ENCODE measurements at places on chromosomes 6 and 20.
A peak's percentile ranks its signal among the peaks of the same experiment; 100 is the strongest.

- DNase-seq: no peak
Observed at GRCh38 chr20:57940868-57941522, 231.2 kb upstream of the PMEPA1 start.

DNA sequence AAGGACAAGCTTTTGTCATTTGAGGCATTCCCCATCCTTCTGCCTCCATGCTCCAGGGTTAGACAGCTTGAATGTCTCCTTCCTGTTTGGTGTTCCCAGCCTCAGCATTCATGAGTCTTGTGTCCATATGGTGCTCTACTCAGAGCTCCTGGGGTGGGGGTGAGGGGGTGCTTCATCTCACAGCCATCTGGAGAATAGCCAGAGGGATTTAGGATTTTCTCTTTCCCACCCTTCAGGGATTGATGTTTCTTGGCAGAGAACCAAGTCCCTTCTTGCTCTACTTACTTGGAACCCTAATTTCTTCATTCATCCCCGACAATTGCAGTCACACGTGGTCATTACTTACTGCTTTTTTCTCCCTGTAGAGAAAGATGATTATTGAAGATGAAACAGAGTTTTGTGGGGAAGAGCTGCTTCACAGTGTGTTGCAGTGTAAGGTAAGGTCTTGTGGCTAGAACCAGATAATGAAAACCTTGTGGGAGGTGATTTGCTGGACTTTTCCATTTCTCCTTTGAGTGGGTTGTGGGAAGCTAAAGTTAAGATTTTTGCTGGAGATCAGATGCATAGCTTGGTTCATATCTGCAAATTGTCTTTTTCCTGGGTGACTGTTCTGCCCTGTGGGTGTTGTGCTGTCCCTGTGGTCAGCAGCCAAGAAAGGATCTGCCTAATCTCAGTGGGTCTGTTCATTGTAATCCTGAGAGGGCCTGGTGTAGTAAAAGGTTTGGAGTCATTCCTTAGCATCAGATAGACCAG is 18.6 kb downstream of the CMTR1 start:
- no peak for DNase-seq

GRCh38 chr6:32095338-32096086 is 13.6 kb downstream of the TNXB start:
- no peak for DNase-seq

DNA sequence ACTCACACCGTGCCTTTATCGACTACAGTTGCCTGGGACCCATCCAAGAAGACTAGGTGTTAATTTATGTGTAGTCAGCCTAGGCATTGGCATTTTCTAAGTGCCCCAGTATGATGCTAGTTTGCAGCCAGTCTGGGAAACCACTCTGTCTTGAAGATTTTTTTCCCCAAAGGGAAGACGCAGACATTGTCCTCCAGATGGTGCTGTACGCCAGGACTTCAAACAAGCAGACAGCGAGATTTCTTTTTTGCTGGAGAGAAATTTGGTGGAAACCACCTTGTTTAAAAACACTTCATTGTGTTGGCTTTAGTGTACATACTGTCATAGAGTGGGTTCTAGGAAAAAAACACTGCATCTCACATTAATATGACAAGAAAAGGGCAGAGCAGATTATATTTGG is 30.0 kb downstream of the ALDH5A1 start:
- DNase-seq: no peak

- no peak for DNase-seq
Observed at GRCh38 chr20:35891375-35891774, 62.9 kb downstream of the SCAND1 start.

DNA sequence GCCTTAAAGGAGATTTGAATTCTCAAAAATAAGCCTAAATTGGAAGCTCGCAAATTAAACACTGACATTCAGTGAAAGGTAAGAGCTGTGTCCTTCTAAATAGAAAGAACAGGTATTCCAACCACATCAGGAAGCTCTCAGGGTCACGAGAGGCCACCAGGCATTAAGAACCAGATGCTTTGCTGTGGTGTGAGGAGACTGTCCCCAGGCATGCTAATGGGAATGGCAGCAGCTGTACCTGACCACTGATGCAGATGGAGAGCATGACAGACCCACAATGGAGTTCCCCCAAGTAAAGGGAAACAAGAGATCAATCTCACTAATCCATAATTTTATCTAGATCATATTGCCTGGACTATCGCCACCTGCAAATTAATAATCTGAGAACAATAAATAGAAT is 658.9 kb upstream of the NOX3 start:
- no peak for DNase-seq

DNA sequence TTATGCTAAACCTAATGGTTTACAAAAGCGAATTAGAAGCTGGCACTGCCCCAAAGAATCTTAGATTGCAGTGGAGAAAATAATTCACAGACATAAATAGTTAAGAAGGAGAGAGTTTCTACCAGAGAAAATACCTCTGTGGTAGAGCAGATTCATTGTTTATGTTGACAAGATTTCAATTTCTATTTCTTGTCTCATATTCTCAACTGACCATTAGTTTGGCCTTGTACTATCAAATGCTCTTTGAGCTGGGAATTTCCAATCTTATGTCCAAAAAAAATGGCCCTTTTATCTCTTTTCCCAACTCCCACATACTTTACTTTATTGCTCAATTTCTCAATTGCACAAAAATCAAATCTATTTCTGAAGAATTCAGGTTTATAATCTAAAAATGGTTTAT is 804.1 kb upstream of the CITED2 start:
- DNase-seq: no peak

- no peak for DNase-seq
Observed at GRCh38 chr20:14142964-14143627, 147.8 kb downstream of the MACROD2 start.

GRCh38 chr6:121830736-121831135 is 395.3 kb downstream of the GJA1 start:
- DNase-seq: no peak

- no peak for DNase-seq
Observed at GRCh38 chr6:31422587-31422986, 19.2 kb downstream of the MICA start.

DNA sequence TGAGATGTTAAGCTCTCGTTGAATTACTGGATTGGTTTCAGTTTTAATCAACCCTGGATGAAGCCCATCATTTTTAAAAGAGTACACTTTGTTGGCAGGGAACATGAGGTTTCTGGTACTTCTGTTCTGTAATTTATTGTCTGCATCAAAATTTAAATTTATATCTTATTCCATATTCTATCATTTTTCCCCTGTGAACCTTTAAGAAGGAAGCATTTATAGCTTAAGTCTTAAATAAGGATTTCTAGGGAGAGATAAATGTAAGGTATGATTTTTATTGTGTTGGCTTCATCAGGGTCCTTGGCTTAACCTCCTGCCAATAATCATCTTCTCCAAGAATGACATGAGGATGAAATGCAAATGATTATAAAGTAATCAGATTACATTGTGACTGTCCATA is 40.6 kb downstream of the MLIP start:
- no peak for DNase-seq

- no peak for DNase-seq
Observed at GRCh38 chr20:48186447-48186846, 401.2 kb upstream of the SULF2 start.

DNA sequence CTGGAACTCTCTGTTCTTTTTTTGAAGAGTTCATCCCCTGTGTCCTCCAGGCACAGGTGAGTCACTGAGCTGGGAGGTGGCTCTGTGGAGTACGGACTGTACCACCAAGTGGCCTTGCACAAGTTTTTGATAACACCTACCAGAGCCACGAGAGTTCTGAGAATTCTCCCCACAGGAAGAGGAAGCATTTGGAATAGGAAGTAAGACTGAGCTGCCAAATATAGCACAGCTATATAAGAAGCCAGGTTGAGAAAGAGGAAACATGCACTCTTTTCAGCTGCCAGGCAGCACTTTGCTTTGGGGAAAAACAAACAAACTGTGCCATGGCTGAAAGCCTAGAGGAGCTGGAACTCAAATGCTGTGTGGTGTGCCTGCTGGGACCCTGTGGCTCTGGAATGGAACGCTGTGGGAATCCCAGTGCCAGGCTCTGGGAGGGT is 70.8 kb upstream of the RIPOR2 start:
- peak; percentile 46 for DNase-seq

DNA sequence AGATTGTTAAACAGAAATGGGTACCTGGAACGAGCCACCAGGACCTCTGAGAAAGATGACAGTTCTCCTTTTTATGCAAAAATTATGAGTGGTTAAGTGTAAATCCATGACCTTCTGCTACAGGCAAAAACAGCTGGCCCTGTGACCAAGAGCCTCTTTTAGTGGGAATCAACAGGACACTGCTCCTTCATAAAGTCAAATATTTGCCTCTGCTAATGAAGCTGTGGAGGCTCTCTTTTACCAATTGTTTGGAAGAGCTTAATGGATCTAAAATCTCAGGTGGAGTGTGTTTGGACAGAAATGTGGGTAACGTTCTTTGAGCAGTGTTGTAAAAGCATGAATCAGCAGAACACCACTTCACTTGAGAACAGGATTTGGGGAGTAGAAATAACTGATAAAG is 117.5 kb upstream of the PCSK2 start:
- DNase-seq: no peak

DNA sequence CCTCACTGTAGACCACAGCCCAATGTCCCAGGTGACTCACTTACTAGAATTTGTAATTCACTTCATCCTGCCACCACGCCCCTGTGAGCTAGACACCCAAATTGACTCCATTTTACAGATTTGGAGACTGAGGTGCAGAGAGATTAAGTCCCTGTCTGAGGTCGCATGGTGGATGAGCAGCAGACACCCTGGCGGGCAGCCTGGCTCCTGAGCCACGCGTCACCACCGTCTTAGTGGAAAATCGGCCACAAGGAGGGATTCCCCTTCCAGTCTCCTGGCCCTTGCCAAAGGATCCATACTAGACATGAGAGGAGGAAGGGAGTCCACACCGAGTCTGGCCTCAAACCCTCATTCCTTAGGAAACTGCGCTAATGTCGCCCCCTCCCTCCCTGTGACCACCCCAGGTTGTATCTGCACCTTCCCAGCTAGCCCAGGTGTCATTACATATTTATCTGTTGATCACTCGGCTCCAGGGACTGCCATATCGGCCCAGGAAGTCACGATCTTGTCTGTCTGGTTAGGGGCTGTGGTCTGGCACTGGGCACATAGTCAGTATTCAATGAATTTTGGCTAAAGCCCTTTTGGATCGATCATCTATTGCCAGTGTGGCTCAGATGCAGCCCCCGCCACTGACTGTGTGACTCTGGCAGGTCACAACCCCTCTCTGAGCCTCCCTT is 25.7 kb upstream of the PTGIS start:
- no peak for DNase-seq

DNA sequence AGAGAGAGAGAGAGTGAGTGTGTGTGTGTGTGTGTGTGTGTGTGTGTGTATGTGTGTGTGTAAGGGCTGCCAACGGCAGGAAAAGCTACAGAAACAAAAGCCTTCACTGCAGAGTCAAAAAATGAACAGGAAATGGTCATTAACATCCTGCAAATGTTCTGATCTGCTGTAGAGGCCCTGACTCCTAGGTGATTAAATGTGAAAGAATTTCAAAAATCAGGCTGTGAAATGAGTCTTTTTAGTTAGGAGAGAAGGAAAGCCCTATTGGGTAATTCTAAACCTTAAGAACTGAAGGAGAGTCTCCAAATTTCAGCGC is 166.5 kb upstream of the MYLIP start:
- DNase-seq: no peak

DNA sequence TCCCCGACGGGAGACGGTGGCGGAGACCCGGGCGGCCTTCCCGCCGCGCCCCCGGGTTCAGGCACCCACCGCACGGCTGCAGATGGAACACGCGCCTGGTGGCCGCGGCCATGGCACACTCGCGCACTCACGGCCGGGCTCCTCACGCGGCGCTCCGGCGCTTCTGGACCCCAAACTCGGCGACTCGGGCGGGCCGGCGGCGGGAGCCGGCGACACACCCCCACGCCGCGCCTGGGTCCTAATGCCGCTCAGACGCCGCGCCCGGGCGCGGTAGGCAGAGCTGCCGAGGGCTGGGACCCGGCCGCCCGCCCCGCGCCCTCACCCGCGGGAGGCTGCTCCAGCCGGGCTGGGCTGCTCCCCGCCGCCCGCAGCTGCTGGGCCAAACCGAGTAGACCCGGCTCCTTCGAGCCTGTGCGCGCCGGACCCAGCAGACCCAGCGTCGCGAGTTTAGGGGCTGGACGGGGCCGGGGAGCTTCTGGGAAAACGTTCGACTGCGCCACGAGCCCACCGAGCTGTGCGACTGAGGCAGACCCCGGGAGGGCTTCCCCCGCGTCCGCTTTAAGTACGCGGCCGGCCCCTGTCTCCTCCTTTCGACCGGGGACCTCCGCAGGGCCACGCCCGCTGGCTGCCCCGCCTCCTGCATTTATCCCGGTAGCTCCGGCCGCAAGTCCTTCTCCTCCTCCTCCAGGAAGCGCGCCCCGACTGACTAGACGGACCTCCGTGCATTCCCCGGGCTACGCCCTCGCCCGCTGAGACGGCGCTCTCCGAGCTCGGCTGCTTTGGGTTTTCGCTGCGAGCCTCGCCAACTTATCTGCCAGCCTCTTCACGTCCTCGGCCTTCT is at the start of gene SLC4A11:
SLC4A11 (minus strand) TSS at position 165 of the 841 bp plus-strand sequence; CDS start at position 112, 53 bp downstream.
- DNase-seq: peak; percentile 53

DNA sequence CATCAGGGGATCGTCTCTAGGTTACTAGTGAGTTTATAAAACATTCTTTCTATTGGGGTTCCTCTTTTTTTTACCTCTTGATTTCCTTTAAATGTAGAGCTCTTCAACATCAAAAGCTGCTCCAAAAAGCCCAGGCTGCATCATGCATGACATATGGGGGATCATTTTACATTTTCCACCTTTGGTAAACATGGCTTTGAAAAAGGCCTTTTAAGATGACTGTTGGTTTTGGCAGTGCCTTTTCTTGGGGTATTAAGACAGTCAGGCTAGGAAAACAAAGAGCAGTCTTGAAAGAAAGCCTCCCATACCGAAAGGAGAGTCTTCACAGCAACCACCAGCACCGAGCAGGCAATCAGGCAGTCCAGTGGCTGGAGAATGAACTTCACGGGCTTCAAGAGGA is 73.2 kb downstream of the NPEPL1 start:
- no peak for DNase-seq

- DNase-seq: no peak
Observed at GRCh38 chr6:149454346-149454848, 30.4 kb downstream of the ZC3H12D start.

DNA sequence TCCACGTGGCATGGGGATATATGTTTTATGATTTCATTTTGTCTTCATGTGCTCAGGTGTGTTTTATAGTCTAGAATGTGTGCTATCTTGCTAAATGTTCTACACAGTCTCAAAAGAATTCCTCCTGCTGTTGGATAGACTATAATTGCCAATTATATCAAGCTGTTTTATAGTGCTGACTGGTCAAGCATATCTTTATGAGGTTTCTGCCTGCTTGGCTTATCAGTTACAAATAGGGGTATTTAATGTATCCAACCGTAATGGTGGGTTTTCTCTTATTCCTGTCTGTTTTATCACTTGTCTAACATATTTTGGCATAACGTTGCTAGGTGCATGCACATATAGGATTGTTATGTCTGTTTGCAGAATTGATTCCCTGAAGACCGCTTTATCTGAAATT is 201.3 kb downstream of the EYS start:
- no peak for DNase-seq

Measured in epithelial cell of prostate (primary cell).